ENCODE measurements at places on chromosomes 7 and 10. TPM values are rescaled to one million over a fixed set of nuclear protein-coding genes. Genes with fewer than 3 reads are reported as not detected.

ACHE gene
- total RNA-seq = 0.64 TPM

PPP1R9A gene
- 1.8 TPM for total RNA-seq

CD36 gene
- not detected for total RNA-seq

PBLD gene
- 1.3 TPM for total RNA-seq

FAM25C gene
- not detected for total RNA-seq

GRID2IP gene
- 0.29 TPM for total RNA-seq

ARHGAP22 gene
- total RNA-seq = 0.14 TPM

EVX1 gene
- total RNA-seq = not detected

NUPR2 gene
- not detected for total RNA-seq

LIPF gene
- not detected for total RNA-seq

CLDN12 gene
- 4.4 TPM for total RNA-seq

TNS3 gene
- total RNA-seq = 0.50 TPM

SDHAF3 gene
- 17.0 TPM for total RNA-seq

Measured in natural killer cell treated with Interleukin-12 subunit alpha and Interleukin-12 subunit beta and Interleukin-15 and Interleukin-18, amount 100 ng/mL, for 72 hours (primary cell).